AG08395 (cell line): ENCODE measurements at places on chromosomes 11 and 22.

DNA sequence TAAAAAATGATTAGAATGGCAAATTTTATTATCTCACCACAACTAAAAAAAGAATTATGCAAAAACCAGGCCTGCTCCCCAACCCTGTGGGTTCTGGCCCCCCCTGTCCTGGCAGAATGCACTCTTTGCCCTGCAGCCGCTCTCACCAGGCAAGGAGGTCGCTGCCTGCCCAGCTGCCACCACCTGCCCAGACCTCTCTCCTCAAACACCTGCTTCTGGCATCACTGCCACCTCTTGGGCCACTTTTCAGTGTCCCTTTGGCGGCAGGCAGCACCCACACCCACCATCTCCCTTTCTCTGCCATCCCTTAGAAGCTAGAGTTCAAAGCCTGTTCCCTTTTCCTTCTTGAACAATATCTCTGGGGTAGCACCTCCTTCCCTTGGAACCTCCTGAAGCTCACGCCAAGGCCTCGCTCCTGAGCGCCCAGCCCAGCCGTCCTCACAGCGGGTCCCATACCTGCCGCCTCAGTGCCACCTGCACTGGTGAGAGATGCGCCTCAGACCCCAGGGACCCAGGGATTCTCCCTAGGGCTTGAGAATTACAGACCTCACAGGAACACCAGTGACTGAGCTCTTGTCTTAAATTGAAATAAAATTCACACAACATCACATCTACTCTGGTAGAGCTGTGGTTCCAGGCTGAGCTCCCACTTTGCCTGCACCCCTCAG is 44.6 kb downstream of the SGSM3 start:
- DNase-seq = peak; percentile 30

DNA sequence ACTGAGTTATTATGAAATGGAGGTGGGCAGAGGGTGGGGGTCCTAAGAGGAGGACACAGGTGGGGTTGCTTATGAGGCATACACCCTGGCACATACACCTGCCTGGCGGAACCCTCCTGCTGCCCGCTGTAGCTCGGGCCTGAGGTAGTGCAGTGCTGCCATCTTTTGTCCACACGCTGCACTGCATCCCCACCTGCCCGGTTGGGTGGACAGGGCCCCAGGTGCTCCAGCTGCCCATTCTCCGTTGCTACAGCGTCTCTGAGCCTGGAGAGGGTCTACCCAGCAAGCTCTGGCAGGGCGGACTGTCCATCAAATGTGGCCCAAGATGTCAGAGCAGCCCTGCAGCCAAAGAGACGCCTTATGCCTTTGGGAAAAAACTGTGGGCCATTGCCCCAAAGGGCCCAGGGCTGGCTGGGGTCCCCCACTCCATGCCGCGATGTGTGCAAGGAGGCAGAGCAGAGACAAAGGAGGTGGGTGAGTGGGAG is 131.2 kb downstream of the BUD13 start:
- peak; percentile 18 for DNase-seq

- DNase-seq = no peak
Observed at GRCh38 chr11:3224401-3225057, 5.9 kb upstream of the MRGPRG start.

DNA sequence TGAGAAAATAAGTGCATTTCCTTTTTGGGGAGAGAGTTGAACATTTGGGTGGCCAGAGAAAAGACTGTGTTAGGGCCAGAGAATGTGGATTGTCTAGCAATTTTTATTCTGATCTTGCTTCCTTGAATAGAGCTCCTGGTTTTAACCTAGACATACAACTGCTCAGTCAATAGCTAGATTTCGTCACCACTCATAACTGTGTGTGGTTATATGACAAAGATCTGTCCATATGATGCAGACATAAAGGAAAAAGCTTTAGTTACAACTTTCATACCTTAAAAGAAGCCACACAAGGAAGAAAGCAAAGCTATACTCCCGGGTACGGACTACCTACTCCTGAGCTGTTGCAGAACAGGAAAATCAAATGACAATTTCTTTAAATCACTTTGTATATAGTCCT is 37.2 kb downstream of the MS4A6A start:
- DNase-seq = no peak

- DNase-seq = no peak
Observed at GRCh38 chr11:43071338-43071737, 240.5 kb upstream of the API5 start.

- DNase-seq = no peak
Observed at GRCh38 chr11:7559398-7560283, 45.8 kb downstream of the PPFIBP2 start.

- no peak for DNase-seq
Observed at GRCh38 chr11:129298988-129299387, 76.7 kb upstream of the BARX2 start.

- no peak for DNase-seq
Observed at GRCh38 chr11:36241497-36241896, 47.7 kb downstream of the COMMD9 start.

DNA sequence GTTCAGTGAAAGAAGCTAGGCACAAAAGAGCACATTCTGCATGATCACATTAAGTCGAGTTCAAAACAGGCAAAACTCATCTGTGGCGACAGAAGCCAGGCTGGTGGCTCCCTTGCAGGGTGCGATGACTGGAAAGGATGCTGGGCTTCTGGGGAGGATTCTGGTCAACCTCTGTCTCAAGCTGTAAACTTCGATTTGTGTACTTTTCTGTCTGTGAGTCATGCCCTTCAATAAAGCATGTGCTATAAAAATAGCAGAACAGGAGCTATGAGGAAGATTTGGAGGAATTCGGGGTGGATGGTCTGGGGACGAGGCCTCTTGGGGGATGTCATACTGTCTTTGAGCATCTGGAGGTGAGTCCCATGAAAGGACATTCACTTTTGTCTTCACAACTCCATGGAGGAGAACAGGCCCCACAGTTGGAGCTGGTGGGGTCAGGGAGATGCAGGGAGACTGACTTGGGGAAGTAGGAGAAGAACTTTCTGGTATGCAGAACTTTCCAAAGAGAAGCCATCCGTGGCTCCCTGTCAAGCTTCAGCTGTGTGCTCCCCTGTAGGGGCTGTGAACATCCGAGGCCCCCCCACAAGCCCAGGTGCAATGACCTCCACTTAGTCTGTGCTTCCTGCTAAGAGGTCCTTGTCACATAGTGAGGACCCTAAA is 77.8 kb upstream of the LINC01488 start:
- peak; percentile 63 for DNase-seq

DNA sequence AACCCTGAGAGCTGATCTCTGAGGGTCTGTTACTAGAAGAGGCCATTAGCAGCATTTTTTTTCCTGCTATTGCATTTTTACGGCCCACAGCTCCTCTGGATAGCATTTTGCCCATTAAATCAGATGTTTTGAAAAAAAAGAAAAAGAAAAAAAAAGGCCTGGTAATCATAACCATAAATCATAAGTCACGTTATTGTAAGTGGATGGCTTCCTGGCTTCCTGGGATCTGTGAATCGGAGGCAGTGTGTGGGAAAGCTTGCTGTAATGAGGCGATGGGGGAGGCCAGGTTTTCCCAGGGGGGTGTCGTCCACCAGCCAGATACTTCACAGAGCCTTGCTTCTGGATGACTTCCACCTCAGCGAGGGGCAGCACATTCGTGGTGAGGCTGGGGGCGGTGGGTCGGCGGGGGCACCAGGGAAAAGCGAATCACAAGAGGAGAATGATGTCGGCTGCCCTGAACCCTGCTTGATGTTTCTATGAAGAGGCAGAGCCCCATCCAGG is 106.5 kb upstream of the SYT13 start:
- no peak for DNase-seq
